ENCODE measurements at places on chromosomes 11 and 22.

DNA sequence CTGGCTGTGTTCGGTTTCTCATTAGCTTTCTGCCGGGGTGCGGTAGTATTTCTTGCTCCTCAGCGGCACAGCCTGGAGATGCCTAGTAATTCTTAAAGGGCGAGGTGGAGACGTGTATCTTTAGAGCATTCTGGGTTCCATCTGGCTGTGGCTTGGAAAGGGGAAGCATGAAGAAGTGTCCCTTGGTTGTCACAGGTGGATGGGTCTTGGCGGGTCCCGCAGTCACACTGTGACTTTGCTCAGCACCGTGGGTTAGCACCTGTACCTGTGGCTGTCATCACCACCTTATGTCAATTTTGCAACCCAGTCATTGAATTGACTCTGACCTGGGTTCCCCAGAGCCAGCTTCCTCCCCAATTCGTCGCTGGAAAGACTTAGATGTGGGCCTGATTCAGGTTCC lies 57.6 kb downstream of the MIAT start:
- DNase-seq = no peak

- no peak for DNase-seq
Observed at GRCh38 chr11:77144857-77145428, 16.9 kb downstream of the MYO7A start.

DNA sequence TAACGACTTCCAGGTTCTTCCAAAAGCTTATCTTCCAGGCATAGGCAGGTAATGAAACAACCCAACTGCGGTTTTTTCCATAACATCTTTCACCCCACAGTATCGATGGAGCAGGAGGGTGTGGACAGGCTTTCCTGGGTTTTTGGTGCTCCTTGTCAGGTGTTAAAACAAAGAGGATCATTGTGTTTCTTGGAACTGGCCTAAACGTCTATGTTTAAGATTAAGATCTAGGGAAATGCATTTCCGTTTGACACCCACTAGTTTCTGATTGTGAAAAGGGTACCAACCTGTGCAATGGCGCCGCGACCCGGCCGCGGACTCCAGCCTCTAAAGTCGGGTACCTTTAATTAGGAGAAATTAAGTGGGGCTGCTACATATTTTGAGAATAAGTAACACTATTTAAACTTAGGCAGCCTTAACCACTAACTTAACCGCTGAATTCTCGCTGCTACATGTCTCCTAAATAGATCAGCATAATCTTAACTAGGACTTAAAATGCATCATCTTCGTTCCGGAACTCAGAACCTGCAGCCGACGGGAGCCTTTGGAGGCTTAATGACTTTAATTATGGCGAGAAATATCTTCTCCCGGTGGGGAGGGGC lies 31.5 kb downstream of the C22orf31 start:
- peak; percentile 30 for DNase-seq

DNA sequence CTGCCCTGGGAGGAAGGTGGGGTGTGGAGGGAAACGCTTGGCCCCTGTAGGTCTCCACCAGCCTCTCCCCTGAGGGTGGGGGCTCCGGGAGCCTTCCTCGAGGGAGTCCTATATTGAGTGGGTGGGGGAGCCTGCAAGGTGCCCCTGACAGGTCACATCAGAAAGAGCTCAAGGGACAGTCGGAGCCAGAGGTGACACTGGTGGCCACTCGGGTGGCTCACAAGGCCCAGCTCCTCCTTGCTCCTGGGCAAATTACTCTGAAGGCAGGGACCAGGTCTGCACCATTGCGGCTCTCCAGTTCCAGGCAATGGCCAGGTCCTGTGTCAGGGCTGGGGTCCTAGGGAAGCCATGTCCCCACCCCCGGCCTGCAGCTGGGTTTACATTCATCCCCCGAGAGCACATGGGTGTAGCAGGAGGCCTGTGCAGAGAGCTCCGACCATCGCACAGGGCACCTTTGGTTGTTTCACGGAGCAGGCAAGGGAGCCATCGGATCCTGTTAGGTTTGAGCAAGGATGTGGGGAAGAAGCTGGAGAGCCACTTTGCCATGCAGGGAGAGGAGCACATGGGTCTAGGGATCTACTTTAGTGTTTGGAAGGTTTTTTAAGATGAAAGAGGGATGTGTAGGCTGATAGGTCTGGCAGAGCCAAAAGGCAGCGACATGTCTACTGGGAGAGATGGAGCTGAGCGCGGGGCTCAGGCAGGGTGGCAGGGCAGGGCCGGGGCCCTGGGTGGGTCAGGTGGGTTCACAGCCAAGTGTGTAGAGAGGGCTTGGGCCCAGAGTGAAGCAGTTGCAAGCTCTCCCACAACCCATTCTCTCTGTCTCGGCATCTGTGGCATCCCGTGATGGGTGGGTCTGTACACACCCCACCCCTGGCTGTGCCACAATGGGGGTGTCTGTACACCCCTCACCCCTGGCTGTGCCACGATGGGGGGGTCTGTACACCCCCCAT lies 14.8 kb downstream of the CCND1 start:
- DNase-seq = no peak

- peak; percentile 71 for DNase-seq
Observed at GRCh38 chr22:33923660-33924246, 3.5 kb upstream of the LARGE1 start.

GRCh38 chr11:17574141-17575091 lies 27.4 kb downstream of the OTOG start:
- no peak for DNase-seq

DNA sequence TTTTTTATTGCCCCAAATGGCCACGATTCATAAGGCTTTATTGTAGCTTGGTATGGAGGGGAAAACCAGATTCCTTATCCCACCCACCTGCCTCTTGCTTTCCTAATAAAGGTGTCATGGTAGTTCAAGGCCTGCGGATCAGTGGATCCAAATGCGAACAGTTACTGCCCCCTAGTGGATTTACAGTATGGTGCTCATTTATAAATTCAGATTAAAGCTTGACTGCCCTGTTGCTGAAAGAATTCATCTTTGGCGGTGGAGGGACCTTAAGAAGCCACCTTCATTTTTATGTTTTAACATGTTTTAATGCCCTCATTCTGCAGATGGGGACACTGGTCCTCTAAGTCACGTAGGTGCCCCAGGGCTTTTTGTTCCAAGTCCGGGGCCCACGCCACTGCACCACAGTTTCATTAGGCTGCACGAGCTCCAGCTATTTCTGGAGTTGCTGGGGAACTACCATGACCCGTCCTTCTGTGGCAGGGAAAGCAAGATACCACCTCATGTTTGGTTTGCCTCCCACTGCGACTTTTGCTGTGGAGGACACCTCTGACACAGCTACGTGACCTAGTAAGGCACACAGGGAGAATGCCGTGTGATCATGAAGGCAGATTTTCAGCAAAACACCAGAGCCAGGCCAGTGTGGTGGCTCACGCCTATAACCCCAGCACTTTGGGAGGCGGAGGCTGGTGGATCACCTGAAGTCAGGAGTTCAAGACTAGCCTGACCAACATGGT lies 15.6 kb upstream of the INCENP start:
- DNase-seq = peak; percentile 56

DNA sequence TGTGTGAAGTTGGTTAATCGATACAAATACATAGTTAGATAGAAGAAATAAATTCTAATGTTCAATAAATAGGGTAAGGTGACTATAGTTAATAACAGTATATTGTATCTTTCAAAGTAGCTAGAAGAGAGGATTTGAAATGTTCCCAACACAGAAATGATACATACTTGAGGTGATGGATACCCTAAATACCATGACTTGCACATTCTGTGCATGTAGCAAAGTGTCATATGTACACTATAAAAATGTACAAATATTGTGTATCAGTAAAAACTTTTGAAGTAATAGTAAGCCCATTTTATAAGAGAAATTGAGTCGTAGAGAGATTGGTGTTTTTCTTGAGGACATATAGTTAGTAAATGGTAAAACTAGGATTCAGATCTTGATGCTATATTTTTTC lies 56.4 kb upstream of the PGR start:
- DNase-seq = no peak

- DNase-seq = peak; percentile 66
Observed at GRCh38 chr11:797296-798092, 587 bp downstream of the SLC25A22 start.

GRCh38 chr11:131889760-131890581 lies 519.6 kb downstream of the NTM start:
- no peak for DNase-seq

DNA sequence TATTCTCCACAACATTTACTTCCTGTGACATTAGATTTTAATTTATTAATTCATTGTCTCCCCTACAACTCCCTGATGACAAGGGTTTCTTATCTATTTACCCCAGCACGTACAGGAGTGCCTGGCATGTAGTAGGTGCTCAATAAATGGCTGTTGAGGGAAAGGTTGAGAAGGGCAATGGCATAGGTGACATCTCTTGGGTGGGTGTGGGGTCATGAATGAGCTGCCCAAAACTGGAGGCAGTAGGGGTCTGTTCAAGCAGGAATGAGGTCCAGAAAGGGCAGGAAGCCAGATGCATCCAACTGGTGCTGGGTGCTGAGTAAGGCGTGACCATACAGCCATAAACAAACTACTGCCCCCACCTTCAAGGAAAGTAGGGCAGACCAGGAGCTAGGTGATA lies 2.8 kb downstream of the VWCE start:
- DNase-seq = no peak

DNA sequence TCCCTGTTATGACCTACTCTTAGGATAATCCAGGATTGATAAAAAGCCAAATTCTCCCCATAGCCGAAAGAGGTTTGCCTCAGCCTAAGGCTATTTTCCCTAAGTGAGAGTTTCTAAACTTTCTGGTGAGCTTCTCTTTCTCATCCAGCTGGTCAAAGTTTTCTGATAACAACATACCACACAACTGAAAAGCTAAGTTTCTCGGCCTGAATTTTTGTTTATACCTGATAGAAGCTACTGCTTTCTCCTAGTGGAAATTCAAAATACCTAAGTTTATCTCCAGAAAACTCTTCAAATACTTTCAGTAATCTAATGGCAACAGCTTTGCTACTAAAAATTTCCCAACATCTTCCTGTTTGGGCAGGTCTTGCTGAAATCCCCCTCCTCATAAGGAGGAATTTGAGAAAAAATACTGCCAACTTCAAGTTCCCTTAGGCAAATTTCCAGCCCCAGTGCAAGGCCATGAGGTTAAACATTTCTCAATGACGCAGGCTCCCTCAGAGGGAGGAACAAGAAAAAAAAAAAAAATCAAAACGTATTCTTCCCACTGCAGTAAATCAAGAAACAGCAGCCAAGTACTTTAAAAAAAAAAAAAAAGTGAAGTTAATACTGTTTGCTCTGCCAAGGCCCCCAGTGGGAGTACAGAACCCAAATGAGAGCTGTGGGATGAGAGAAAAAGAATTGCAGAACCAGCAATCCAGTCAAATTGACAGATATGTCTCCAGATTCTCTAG lies 127.0 kb downstream of the MRTFA start:
- DNase-seq = peak; percentile 84

DNA sequence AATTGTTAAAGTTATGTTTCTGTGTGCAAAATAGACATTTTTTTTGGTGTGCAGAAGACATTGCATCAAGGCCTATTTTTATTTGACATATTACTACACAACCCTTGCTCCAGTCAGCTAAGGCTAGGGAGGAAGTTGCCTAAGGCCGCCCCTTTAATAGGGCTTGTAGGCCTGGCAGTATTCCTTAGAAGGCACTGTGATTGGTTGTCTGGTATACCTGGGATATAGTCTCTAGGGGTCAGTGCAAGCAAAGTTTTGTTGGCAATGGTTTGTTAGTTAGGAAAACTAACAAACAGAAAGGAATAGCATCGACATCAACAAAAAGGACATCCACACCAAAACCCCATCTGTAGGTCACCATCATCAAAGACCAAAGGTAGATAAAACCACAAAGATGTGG lies 16.9 kb downstream of the CCDC15 start:
- peak; percentile 24 for DNase-seq

DNA sequence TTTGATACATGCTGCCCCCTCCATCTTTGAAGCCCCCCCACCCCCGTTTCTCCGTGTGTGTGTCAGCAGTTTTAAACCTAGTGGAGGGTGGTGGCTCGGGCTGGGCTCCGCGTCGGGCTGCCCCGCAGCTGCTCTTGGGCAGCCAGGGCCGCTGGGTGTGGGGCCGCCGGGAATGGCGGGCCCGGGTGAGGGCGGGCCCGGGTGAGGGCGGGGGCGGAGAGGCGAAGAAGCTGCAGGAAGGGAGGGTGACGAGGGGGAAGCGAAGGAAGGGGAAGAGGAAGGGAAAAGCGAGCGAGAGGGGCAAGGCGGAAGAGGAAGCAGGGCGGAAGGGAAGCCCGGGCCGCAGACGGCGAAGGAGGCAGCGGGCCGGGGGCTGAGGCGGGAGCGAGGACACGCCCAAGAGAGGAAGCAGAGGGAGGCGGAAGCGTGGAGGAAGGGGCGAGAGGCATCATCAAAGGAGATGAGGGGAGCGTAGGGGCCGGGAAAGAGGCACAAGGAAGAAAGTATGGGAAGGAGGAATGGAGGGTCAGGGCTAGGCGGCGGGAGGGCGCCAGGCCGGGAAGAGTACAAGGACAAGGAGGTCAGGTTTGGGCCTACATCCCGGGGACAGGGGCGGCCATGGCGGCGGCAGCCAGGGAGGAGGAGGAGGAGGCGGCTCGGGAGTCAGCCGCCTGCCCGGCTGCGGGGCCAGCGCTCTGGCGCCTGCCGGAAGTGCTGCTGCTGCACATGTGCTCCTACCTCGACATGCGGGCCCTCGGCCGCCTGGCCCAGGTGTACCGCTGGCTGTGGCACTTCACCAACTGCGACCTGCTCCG lies 82.4 kb downstream of the BCR start:
- DNase-seq = no peak

DNA sequence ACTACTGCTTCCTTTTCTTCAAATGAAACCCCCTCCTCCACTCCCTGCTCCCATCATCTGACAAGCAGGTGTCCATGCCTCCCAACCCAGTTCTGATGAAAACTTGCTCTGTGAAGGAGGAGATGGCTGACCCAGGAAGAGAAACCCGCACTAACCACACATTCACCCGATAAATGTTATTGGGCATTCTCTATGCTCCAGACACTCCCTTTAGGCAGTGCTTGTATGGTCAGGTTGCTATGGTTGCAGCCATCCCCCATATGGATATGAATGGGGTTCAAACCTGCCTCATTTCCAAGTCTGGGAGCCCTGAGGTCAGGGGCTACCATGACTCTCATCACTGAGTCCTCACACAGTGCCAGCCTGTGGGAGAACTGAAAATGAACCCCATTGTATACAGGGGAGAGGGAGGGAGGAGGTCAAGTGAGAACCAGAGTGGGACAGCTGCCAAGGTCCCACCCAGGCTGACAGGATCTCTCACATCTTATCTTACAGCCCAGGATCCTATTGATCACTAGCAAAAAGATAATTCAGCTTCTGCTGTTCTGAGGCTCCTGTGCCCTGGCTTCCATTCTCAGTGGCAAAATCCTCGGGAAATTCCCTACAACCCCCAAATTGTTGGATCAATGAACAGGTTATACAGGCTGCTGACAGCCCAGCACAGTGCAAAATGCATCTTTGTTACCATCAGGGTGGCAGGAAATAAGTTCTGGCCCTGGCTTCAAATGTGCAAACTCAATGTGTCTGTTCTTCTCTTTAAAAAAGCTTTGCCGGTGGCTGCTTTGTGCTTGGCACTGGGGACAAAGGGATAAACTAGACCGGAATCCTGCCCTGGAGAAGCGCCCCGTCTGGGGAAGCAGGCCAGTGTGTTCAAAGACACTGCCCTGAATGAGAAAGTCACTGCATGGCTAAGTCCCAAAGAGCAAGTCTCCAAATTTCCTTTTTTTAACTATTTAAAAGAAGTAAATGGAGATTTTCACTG lies 22.7 kb upstream of the ACER3 start:
- no peak for DNase-seq

Data from ACHN (cell line).